ENCODE measurements at places on chromosomes 7 and 10. TPM values are rescaled to one million over a fixed set of nuclear protein-coding genes. Genes with fewer than 3 reads are reported as not detected.

CAMK2B gene
- 0.09 TPM for total RNA-seq

HTRA1 gene
- total RNA-seq, result 218 TPM

TMEM236 gene
- total RNA-seq, result under 0.01 TPM

HOXA11 gene
- 9.6 TPM for total RNA-seq

COL26A1 gene
- total RNA-seq, result not detected

FAM25G gene
- not detected for total RNA-seq

NRG3 gene
- not detected for total RNA-seq

Data from smooth muscle cell of bladder (primary cell).